D721Med (cell line): ENCODE measurements at places on chromosomes 12 and 14.

DNA sequence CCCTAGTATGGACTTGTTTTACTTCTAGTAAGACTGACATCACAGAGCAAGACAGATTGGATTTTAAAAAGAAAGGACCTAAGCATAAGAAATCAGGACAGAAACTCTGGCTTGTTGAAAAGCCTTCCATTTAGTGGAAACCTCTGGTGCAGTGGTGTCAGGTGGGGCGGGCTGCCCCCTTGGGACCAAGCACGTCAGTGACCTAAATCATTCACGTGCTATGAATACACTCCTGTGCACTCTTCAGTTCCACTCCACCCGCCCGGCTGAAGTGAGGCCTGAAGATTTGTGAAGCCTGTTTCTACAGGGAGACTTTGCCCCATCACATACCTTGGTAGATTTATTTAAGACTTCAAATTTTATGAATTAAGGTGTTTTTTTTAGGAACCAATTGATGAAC, 58.2 kb upstream of the STRN3 start:
- no peak for DNase-seq

DNA sequence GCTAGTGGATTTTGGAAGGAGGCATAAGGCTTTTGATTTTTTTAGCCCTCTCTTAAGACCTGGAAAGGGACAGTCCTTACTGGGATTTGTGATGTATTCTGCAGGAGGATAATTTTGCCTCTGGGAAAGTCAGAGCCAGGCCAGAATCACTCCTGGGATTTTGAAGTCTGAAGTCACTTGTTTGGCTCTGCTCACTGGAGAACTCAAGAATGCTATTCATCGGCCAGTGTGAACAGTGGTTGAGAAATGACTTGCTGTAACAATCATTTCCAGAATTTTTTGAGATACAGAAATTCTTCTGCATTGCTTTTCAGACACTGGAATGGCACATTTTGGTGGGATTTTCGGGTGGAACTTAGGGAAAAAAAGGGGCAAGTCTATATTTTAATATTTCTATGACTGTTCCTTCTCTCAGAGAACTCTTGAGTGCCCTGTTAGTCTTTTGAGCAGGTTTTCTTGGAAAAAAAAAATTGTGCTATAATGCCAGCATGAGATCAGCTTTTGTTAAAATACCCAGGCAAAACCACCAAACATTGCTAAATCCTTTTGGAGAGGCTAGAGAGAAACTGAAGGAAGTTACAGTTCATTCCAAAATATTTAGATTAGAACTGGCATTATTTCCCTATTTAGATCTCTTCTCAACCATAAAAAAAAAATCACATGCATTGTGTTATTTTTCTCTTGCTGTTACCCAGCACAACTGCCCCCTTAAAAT, 26.1 kb upstream of the BHLHE41 start:
- no peak for DNase-seq

GRCh38 chr12:73330584-73331351, 1058.6 kb downstream of the TRHDE start:
- DNase-seq, result no peak

DNA sequence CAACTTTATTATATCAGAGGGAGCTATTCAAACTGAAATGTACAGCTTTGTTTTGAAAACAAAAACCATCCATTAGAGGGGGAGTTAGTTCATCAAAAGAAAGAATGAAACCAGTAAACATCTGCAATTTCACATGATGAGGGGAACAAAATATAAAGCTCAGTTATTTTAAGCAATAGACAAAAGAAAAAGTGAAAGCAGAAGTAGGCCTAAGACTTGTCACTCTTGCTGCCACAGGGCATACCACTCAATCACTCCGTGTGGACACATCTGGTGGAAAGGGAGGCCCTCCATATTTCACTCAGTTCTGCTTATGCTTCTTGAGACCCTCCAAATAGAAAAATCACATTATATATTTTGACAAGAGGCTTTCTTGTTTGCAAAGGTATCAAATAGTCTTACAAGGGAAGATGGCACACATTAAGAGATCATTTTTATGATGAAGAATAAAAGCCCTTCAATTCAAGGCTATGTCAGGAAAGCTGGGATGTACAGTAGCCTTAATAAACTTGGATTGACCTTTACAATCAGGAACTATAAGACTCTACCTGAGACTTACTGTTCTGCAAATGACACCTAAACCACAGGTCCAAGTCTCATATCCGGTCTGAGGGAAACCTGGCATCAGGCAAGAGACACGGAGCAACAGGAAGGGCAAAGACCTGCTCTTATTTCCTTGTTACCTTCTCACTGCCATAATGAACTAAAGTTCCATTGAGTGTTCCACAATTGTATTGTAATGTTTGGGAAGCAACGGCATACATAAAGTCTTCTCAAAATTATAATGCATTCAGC, 222.5 kb upstream of the GRIP1 start:
- no peak for DNase-seq

GRCh38 chr12:67348683-67349082, 79.5 kb downstream of the CAND1 start:
- DNase-seq, result no peak

- no peak for DNase-seq
These were observed 71.7 kb downstream of the NOVA1 start for GRCh38 chr14:26526137-26526536.

- no peak for DNase-seq
These were observed 38.1 kb downstream of the DBX2 start for GRCh38 chr12:45012749-45013148.

DNA sequence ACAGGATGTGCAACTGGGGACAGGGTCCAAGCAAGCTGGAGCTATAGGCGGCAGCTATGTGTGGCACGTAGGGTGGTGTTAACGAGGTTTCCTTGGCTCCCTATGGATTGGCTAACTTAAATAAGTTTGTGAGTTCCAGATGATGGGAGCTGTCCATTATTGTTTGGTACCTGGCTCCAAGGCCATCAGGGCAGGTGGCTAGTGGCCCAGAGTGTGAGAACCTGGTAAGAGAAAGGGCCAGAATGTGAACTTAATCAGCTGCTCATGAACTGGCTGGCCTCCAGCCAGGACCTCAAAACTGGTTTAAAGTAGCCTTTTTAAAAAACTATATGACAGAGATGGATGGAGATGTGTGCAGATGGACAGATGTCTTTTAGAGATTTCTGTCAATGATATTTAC, 1.5 kb upstream of the BDKRB2 start:
- no peak for DNase-seq

DNA sequence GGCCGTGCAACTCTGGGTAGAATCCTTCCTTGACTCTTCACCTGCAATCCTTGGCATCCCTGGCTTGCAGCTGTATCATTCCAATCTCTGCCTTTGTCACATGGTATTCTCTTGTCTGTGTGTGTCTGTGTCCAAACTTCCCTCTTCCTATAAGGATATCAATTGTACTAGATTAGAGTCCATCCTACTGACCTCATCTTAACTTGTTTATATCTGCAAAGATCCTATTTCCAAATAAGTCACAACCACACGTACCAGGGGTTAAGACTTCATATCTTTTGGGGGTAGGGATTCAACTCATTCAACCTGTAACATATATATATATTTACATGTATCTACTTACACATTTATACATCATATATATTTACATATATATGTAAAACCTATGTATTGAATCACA, 29.6 kb upstream of the RASSF3 start:
- DNase-seq, result no peak

- no peak for DNase-seq
These were observed 50.3 kb upstream of the SLC2A13 start for GRCh38 chr12:40156021-40156764.

DNA sequence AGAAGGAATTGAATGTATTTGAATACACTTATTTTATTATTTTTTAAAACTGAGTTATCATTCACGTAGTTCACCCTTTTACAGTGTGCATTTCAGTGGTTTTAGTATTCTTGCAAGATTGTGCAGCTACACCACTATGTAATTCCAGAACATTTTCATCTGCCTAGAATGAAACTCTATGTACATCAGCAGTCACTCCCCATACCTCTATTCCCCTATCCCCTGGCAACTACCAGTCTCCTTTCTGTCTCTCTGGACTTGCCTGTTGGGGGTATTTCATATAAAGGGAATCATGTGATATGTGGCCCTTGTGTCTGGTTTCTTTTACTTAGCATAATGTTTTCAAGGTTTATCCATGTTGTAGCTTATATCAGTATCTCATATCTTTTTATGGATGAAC, 96.8 kb downstream of the BORCS5 start:
- DNase-seq, result no peak

DNA sequence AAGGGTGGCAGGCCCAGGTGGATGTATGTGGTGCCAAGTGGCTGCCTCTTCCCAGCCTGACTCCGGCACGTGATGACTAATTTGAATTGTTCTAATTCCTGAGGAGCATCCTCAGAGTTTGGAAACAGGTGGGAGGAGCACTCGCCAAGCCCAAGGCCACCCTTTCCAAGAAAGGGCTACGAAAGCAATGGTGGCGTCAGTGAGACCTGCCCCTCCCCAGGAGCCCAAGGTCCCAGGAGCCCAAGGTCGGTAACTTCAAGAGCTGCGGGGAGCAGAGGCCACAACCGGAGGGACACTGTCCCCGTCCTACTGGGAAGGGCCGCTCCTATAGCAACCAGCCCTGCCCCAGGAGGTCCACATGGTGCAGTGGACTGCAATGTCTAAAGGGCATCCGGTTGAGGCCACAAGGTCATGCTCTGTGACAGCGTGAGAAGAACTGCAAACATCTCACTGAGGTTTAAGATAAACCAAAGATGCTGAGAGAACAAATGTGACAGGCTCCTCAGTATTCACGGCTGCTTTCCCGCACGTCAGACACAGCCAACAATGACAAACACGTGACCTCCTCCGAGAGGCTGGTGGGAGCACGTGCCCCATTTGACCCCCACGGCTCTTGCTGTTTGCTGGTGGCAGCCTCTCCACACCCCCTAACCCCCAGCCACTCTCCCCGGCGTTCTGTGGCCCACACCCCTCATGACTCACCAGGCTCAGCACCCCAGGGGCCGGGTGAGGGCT, 79.6 kb downstream of the ITPK1 start:
- no peak for DNase-seq

GRCh38 chr14:69999261-69999674, 120.1 kb downstream of the SMOC1 start:
- no peak for DNase-seq

GRCh38 chr12:848173-848865, 95.9 kb downstream of the WNK1 start:
- DNase-seq, result no peak

DNA sequence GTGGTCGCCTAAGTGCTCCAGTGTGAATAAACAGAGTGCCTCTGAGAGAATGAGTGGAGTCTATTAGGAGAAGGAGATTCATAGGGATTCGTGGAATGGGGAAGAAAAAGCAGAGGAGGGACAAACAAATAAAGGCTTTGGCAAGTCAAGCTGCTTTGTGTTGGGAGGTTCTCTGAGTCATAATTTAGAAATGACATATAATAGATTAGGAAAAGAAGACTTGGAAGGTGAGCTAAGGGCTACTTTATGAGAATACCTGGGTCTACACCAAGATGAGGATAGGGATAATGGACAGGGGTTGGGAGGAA, 6.4 kb upstream of the NTN4 start:
- DNase-seq, result no peak

DNA sequence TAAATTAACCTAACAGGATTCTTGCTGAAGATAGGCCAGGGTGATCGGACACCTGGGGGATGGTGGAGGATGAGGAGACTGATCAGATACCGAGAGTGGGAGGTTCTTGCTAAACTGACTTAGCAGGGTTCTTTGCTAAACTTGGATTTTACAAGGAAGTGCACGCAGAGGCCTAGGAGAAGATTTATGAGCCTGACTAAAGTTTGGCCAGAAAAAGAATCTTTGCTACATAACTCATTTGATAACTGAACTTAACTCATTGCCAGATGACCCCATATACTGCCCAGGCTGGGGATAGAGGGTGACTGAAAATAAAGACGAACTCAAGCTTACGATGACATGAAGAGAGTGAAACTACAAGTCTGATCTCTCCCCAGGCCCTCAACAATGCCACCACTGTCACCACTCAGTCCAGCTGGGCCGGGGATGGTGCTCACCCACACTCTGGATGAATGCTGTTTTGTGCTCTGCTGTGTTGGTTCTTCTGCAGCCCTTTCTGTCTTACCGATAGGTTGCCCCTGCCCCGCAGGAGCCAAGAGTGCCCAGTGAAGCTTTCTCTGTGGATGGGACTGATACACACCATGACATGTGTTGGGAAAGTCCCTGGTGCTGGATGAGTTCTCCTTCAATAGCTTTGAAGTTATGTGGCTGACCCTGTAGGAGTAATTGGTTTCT, 29.0 kb downstream of the PPFIBP1 start:
- no peak for DNase-seq

- DNase-seq, result no peak
These were observed 90.0 kb downstream of the SSPN start for GRCh38 chr12:26285401-26285800.

DNA sequence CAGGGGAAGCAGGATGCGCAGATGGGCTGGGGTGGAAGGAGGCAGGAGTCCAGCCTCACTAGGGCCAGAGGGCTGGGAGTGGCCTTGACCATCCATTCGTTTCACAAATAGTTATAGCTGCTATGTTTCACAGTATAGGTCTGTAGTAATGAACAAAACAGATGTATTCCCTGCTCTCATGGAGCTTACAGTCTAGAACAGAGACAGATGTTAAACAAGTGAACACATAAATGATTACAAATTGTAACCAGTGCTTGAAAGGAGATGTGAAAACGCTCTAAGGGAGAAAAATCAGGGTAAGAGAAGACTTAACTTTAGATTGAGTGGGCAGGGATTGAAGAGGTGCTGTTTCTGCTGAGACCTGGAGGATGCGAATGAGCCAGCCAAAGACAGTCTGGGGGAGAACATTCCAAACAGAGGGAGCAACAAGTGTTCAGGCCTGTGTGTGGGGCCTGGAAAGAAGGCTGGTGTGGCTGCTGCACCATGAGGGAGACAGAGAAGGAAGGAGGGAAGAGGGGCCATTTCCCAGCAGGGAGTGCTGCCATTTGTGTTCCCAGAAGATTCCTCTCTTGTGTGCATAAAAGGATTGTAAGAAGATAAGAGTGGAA, 14.6 kb downstream of the CFAP251 start:
- no peak for DNase-seq

- DNase-seq, result no peak
These were observed 35.4 kb upstream of the RNASE3 start for GRCh38 chr14:20855652-20856291.

- no peak for DNase-seq
These were observed 39.1 kb downstream of the TSPAN9 start for GRCh38 chr12:3116106-3116844.

GRCh38 chr12:107734139-107734538, 26.8 kb downstream of the PRDM4 start:
- no peak for DNase-seq
